PC-9 (cell line): ENCODE measurements at places on chromosomes 12 and 14. TPM values are rescaled to one million over a fixed set of nuclear protein-coding genes. Genes with fewer than 3 reads are reported as not detected.

DNA sequence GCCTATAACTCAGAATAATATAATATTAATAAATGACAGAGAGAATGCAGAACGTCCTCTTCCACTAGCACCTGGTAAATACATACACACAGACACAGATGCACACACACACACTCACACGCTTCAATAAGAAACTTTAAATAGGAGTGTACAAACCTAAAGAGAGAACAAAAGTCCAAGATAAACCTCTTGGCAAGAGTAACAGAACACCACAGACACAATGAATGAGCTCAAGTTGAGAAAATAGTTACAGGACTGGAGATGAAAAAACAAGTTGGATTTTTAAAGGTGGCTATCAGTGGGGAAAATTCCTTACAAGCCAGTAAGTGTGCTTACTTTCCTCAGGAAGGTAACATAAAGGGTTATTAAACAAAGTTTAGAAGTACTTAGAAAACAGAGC is 35.2 kb downstream of the CRY1 start:
- DNase-seq = no peak

- DNase-seq = no peak
Observed at GRCh38 chr12:213527-213932, 427 bp downstream of the SLC6A12 start.

GRCh38 chr14:68873376-68873775 is 80.5 kb upstream of the ZFP36L1 start:
- no peak for DNase-seq

Gene TSPAN9
- total RNA-seq = 8.9 and 9.6 TPM in 2 replicates
